ENCODE measurements at places on chromosomes 7 and 10.
A peak's percentile ranks its signal among the peaks of the same experiment; 100 is the strongest.

DNA sequence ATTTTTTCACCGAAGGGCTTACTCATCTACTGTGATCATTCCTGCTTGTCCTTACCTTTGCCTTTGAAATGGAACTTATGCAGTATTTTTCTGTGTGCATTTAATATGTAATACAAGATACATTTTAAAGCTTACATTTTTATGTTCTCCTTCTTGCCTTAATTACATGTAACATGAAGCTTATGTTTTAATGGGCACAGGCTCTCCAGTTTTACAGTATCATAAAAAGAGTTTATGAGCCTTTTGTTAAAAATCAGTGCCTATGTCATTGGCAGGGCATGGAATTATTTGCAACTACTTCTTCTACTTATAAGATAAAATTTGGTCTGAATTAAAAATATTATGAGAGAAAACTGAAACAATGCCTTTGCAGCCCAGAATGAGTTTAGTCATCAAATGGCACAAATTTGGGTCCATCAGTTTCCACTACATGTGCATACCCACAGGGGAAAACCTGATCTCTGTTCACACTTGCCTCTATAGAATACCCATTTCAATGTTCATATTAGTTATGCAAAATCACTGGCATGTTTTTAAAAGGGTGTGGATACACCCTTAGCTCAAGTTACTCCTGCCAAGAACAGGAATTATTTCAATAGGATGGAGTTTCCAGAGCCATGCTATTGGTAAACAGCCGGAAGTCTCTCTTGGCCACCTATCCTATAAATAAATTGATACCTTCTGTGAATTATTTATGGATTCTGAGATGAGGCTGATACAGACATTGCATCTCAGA lies 27.9 kb upstream of the WNT16 start:
- no peak for DNase-seq

GRCh38 chr7:101163279-101164070 lies 1.9 kb downstream of the VGF start:
- no peak for DNase-seq

DNA sequence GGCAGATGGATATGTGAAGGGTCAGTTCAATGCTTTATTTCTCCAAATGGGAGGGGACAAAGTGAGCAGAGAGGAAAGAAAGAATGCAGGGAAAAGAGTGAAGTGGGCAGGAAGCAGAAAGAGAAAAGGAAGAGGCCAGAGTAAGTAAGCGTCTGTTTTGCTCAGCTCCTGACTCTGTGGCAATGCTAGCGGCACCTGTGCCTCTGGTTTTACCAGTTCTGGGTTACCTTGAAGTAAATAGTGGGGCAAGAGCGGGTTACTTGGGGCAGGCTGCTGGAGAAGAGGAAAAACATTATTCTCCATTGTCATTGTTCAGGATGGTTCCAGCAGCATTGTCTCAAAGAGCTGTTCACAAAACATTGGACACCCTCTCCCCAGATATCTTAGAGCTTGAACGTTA lies 1.9 kb downstream of the TAS2R40 start:
- DNase-seq: no peak

DNA sequence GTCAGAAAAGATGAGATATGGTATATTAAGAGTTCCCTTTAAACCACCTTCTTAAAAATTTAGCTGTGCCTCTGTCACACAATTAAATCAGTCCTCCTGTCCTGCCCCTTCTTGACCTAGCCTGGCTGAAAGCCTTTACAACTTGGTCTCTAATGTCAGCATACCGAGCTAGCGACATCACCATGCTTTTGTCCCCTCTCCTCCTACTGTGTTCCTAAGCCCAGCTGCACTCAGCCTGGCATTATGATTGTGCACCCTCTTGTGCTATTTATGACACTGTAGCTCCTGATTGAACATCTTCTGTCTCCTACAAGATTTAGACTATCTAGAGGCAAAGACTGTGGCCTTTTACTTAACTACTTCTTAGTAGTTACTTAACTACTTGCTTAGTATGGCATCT lies 29.2 kb downstream of the TDRD1 start:
- no peak for DNase-seq

DNA sequence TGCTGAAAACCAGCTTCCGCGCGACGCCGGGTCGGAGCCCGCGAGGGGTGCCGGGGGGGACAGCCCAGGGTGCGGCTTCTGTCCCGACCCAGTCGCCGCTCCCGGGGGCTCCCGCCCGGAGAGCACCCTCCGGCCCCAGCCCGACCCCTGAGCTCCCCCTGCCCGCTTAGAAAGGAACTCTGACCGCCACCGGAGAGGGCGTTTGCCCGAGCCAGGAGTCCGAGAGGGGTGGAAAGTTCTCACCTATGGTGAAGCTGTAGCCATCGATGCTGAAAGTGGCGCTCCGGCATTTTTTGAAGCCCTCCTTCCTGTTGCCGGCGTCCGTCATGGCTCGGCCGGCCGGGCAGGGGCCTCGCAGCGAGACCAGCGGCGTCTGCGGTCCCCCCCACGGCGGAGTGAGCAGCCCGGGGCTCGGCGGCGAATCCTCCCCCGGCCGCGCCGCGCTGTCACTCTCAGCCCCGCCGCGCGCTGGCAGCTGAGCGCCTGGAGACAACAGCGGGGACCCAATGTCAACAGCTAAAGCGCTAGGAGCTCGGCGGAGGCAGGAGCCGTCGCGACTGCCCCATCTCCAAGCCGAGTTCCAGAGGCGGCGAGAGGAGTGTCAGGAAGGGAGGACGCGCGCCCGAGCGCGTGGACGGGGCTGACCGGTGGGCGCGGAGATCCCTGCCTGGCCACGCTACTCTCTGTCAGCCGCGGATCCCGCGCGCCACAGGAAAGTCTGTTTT lies 191.6 kb downstream of the LSM5 start:
- no peak for DNase-seq

- DNase-seq: no peak
Observed at GRCh38 chr10:12606461-12606860, 257.1 kb downstream of the CAMK1D start.

DNA sequence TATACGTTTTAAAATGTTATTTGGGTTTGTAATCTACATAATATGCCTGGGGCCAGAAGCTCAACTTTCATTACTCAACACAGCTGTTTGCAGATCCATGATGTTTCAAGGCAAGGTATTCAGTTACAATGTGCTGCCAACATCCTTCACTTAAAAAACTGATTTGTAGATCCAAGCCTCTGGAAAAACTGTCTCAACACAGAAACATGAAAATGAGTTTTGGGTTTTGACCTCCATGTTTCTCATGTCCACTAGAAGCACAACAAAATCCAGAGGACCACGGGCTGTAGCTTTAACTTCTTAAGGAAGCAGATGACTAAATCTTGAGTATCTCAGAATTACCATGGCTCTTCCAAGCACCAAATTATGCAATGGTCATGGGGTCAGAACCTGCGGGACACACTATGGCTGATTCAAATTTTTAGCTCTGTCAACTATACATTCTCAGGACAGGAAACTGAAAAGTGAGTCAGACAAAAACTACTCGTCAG lies 247.1 kb upstream of the GRB10 start:
- DNase-seq: no peak

- DNase-seq: no peak
Observed at GRCh38 chr10:126309228-126309883, 78.9 kb downstream of the ADAM12 start.

DNA sequence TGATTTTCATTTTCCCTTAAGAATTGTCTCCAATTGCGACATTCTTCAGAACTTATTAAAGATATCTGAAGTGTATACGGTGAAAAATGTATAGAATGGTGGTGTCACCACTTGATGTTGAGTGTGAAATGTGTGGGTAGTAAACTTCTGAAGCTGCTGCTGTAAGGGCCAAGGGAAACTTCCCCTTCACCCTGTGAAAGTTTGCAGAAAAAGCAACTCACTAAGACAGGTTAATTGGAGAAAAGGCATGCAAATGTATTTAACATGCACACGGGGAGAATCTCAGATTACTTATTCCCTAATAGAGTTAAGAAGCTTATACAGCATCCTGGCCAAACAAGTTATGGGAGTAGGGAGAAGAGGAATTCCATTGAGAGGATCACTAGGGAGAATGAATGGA lies 173.0 kb downstream of the NSUN6 start:
- DNase-seq: no peak

DNA sequence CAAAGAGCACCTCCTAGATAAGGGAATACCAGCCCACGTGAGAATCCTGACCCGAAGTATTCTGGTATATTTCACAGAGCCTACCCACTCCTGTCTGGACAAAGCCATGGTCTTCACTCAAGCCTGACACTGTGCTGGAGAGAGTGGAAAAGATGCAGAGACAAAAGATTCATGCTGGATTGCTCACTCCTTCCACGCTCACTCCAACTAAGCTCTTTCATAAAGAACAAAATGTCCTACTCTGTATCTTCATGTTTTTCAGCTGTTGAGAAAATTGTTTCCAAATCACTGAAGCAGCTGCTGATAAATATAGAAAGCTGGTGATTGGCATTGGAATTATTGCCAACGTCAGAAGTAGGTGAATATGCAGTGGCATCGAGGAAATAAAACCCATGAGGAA lies 106.0 kb downstream of the ABLIM1 start:
- no peak for DNase-seq

DNA sequence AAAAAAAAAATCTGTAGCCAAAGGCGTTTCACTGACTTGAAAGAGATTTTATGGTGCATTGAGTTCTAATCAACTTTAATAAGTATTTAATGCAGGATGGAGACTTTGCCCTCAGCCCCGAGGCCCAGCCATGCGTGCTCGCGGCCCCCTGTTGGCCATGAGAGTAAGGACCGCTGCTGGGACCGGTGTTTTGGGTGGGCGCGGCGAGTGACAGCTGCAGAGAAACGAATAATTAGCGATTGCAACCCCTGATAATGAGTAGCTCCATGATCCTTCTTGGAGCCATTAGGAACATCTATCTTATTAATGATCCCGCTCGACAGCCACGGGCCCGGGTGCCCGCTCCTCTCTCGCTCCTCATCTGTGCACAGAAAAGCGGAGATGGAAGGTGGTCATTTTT lies 347.4 kb downstream of the RPS24 start:
- no peak for DNase-seq

DNA sequence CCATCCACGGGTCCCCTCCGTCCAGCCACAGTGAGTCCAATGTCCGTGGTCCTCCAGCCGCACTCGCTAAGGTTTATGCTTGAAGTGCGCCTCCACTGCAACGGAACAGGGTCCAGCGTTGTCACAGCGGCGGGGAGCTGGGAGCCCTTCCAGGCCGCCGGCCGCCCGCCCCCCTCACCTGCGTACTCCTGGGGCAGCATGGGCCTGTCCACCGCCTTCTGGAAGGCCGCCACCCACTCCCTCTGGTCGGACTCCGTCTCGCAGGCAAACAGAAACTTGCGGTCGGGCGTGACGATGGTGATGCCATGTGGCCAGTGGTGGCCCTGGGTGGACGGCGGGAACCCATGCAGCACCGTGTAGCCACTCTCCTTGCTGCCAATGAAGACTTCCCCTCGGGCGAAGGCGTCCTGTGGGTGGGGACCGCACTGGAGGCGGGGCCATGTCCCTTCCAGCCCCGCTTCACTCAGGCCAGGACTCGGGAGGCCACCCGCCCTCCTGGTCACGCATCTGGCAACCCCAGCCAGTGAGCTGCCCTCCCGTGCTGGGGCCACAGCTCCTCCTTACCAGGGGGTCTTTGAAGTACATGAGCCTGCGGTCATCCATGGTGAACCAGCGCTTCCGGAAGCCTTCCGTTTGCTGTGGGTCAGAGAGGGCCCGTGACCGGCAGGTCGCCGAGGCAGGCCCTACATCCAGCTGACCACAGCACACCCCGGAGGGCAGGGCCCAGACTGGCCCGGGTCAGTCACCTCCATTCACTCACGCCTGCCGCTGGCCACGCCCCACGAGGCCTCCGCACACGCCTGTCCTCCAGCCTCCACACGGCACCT lies 22.7 kb downstream of the GET4 start:
- no peak for DNase-seq

DNA sequence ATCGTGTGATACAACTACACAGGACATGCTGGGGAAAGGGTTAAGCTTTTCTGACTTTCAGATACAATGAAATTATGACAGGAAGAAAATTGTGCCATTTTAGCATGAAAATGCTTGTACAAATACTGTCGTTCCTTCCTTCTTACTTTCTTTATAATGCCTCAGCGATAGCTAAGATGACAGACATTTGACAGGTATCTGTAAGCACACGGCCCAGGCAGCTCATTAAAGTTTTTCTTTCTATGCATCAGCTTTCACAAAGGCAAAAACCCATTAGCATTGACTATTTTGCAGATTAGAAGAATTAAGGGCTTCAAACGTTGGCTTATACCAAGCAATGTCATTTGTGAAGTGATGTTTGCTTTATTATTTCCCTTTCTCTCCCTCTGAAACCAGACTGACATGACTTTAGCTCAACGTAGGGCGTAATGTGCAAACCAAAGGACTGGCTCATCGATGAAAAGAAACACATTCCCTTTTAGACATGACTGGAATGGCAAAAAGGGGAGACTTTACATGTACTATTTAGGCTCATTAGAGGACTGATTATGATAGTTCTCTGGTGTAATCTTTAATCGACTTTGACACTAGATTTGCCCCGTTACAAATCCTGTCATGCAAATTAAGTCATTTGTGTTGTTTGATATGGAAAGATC lies 258.4 kb upstream of the SP8 start:
- no peak for DNase-seq

DNA sequence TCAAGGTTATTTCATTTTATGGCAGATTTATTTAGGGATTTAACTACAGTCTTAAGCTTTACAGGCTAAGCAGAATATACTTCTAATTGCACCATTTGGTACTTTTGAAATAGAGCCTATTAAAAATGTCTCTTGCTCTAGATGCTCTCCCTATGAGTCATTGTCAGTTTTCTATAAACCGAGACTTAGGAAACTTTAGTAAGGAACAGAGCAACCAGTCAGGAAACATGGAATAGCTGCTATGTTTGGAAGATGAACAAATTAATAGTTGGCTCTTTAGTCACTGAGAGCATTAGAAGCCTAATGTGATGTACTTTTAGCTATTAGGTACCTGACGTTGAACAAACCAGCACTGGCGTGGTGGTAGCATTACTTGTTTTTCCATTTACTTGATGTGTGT lies 35.3 kb downstream of the INPP5F start:
- peak; percentile 24 for DNase-seq

GRCh38 chr10:75883081-75884072 lies 452.0 kb downstream of the LRMDA start:
- DNase-seq: no peak

- no peak for DNase-seq
Observed at GRCh38 chr7:101984133-101984879, 166.9 kb downstream of the CUX1 start.

DNA sequence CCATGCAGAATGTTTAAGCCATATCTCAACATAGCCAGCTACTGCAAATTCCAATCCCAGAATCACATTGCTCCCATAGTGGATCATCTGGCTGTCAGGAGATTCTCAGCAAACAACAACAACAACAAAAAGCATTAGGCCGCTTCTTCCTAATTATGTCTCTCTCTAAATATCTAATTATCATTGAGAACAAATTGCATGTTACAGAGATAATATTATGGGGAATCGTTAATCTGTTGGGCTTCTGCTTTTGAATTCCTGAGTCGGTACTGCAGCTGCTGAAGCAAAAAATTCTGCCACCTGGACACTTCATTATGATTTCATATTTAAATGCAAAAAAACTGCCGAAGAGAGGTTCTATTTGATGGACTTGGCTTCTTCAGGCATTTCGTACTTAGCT lies 388.7 kb downstream of the GFRA1 start:
- DNase-seq: no peak
